ENCODE measurements at places on chromosomes 7 and 10.

DNA sequence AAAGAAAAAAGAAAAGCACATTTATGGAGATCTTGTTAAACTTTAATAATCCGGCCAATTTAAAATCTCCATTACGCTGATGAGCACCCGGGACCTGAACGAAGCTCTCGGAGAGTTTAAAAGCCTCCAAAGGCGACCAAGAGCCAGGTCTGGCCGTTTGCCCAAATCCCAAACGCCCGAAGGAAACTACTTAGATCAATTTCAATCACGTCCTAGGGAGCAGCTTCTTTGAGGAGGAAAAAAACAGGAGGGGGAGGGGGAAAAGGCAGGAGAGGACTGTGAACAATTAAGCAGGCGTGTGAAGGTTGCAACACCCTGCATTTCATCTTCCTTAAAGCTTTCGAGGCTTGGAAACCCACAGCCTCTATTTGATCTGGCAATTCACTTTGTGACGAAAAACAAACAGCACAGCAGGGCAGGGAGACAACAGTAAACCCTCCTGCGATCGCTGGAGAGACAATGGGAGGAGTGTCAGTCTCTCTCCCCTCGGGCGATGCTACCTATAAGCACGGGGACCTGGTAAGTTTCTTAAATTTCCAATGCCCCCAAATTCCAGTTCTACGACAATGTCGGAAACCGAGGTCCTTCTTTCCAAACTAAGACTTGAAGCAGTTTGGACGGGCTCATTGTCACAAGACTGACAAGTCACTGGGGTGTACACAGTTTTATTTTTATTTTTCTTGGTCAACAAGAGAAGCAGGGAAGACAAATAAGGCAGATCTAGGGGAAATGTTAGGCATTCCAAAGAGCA, 1.2 kb downstream of the KLF6 start:
- DNase-seq, result peak; percentile 81

DNA sequence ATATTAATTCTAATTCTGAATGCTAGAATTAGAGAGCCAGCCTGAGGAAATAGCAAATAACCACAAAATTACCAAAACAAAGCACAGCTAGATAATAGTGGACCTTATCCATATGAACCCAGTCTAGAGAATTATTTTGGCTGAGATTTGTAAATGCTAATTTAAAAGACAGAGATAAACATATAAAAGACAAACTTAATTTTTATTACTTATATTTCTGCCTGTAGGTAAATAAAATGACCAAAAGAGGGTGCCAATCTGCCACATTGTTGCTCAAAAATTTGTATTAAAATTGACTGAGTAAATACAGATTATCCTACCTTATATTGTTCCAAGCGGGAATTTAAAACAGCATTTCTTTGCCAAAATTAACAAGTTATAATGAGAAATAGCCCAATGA, 20.2 kb downstream of the RTKN2 start:
- peak; percentile 24 for DNase-seq

GRCh38 chr7:125197731-125198393, 268.2 kb upstream of the POT1 start:
- no peak for DNase-seq

DNA sequence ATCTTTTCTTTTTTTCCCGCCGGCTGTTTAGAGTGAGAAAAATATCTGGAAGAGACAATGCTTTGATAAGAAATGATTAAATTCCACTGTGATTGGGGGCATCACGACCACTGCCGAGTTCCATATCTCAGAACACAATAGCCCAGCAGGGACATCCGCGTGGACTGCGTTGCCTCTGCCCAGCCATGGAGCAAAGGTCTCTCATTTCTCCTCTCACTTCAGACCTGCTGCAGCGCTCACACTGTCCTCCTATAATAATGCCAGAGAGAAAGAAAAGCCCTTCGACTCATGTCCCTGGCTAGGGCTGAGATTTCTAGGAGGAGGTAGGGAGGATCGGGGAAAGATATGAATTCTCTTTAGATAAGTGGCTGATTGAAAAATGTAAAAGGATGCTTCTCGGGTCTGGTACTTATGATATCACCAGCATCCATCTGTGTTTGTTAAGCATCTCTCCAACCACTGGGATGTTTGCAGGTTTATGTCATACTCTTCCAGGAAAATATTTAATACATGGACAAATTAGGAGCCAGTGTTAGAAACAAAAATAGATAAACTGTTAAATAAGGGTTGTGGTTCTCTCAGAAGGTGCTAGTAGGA, 472.9 kb upstream of the AKR1E2 start:
- DNase-seq, result peak; percentile 44

- DNase-seq, result no peak
Observed at GRCh38 chr10:67476201-67476600, 219.8 kb downstream of the CTNNA3 start.

- no peak for DNase-seq
Observed at GRCh38 chr7:143289421-143289820, 1.3 kb downstream of the CASP2 start.

DNA sequence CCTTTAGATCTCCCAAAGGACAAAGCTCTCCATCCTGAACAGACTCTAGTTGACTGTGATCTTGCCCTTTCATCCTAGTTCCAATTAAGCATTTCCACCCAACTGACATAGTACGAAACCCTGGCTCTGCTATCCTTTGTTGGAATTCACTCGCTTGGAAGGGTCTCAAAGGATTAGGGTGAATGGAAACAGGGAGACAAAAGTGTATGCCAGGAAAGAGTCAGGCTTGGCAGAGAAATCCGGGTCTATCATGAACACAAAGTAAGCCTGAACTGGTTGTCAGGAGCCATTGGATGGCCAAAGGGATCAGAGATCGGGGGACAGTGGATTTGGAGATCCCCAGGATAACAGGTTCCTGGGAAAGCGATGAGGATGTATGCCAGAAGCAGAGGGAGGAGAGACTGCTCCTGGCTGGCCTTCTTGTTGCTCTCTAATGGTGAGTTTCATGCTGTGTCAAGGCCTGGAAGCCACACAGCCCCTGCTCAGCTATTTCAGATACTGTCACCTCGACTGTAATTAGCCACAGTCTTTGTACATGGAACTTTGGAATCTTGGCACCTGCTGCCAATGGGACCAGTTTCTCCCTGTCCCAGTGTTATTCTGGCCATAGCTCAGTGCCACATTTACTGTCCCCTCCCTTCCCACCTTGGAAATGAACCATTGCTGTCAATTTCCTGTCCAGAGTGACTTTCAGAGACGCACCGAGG, 1168.7 kb upstream of the AUTS2 start:
- no peak for DNase-seq
